ENCODE measurements at places on chromosomes 7 and 10.

- DNase-seq = no peak
Measured at GRCh38 chr10:120656107-120656506, 195.1 kb upstream of the WDR11 start.

- DNase-seq = no peak
Measured at GRCh38 chr10:75508814-75509306, 77.4 kb downstream of the LRMDA start.

DNA sequence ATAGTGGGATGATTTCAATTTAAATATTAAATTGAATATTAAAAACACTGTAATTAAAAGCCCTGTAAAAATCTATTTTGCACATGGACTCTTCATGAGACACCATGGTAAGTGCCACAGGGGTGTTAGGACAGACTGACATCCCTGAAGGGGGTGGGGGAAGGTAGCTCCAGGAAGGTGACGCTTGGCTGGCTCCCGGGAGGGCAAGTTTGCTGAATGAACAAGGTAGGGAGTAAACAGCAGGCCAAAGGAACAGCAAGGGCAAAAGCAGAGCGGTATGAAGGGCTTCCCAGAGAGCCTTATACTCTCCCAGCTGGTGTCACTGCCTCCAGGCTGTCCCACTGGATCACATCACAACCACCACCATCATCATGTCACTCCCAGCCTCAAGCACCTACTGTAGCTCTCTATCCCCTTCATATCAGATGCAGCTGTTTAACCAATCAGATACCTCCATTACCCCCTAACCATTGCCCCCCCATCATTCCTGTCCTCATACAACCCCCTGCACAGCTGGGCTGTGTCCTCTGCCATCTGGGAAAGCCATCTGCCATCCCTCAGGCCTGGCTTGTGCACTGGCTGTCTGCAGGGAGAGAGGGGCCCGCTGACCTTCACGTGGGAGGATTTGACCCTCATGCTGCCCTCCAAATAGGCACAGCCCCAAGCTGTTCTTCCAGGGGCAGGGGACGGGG lies 19.5 kb downstream of the HSPA12A start:
- DNase-seq = no peak

- no peak for DNase-seq
Measured at GRCh38 chr10:121307411-121307980, 290.7 kb downstream of the FGFR2 start.

DNA sequence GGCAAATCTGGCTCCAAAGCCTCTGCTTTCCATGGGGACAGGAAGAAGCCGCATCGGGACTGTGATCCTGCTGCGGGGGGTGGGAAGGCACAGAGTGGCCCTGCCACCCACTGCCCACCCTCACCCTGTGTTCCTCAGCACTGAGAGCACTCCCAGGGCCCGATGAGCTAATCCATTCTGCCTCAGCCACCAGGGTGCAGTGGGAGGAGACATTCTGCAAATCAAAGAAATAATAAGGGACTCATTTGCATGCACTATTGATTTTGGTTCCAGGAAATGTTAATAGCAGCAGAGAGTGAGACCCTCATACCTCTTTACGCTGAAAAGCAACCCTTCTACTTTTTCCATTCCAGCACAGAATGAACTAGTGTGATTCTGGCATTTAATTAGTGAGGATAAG lies 572.8 kb downstream of the INHBA start:
- no peak for DNase-seq

DNA sequence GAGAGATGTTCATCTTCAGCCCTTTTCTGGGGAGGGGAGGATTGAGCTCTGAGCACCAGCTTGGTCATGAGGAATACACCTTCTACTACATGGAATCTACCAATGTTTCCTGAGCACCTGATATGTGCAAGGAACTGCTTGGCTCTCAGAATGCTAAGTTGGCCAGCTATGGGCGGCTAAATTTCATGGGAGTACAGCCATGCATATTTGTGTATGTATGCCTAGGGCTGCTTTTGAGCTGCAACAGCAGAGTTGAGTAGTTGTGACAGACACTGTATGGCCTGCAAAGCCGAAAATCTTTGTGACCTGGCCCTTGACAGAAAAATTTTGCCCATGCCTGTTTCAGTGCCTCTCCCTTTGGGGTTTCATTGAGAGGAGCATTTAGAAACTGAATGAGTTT lies 44.9 kb downstream of the NPY start:
- DNase-seq = no peak

GRCh38 chr10:71840177-71840957 lies 10.7 kb downstream of the PSAP start:
- no peak for DNase-seq

DNA sequence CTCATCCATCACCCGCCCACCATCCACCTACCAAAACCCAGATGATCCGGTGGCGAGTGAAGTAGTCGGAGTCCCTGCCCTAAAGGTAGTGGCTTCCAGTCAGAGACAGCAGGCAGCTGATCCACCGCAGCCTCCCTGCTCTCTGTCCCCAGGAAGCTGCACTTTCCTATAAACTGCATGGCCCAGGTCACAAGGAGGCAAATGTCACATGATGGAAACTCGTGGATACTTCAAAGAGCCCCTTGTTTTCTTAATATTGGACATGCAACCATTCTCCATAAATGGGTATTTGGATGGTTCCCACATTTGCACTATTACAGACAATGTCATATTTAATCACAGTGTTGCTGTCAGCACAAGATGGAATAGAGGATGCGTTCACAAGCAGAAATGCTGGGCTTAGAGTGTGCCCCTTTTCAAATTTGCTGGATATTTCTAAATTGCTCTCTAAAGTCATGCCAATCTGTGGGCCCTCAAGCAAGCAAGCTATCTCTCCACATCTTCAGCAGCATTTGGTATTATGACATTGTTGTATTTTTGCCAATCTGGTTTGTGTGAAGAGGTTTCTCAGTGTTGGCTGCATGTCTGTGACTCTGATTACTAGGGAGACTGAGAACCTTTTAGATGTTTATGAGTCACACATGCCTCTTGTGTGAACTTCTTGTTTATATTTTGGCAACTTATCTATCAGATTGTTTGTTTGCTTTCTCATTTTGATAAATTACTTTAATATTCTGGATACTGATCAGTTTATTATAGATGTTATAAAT lies 822.0 kb downstream of the TNS3 start:
- no peak for DNase-seq

DNA sequence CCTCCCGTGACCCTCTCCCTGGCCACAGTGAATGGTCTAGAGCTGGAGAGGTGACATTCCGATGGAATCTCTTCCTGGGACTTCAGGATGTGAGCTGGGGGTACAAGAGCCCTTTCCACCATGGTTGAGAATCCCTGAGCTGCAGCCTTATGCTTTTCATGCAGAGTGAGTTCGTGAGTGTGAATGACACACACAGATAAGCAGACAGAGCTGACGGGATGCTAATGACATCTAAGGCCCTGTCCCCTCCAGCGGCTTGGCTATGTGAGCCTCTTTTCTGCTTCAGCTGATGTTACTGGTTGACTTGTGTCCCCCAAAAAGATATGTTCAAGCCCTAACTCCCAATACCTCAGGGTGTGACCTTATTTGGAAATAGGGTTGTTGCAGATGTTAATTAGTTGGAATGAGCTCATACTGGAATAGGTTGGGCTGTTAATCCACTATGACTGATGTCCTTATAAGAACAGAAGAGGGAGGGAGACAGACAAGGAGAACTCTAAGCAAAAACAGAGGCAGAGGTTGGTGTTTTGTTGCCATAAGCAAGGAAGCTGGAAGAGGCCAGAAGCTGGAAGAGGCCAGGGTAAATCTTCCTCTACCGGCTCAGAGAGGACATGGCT lies 111.1 kb upstream of the AFAP1L2 start:
- DNase-seq = no peak

GRCh38 chr10:22345301-22346095 lies at the start of gene SPAG6:
SPAG6 (plus strand) TSS chr10:22345496; CDS start chr10:22345612, 116 bp downstream.
- DNase-seq = peak; percentile 49

DNA sequence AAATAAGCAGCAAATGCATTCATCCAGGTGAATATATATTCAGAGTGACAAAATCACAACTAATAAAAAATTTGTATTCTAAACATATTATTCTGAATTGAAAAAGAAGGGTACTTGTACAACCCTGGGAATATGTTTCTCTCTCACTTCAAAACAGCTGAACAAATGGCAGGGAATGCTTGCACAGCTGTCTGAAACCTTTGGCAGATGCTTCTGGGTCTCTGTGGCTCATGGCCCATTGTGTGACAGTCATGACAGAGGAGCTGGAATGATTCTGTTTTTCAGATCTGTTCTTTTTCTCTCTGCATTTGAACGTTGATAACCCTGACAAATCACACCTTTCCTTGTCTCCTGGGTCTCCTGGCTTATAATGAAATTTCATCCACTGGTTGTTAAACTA lies 275.7 kb upstream of the FZD1 start:
- DNase-seq = no peak

DNA sequence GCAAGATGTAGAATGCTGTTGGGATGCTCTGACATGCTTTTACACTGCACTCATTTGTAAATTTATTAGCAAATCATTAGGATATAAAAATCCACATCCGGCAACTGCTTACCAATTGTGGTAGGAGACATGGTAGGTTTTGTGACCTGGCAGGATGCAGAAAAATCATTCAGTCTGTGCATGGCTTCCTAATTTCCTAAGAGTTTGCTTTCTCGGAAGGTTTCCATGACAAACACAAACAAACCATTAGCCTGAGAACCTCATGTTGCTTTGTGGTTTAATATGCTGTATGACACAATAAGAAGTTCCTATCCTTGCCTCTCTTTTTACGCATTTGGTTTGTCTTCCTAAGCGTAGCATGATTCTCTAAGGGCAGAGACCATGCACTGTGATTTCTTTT lies 14.7 kb upstream of the LMBR1 start:
- DNase-seq = no peak

DNA sequence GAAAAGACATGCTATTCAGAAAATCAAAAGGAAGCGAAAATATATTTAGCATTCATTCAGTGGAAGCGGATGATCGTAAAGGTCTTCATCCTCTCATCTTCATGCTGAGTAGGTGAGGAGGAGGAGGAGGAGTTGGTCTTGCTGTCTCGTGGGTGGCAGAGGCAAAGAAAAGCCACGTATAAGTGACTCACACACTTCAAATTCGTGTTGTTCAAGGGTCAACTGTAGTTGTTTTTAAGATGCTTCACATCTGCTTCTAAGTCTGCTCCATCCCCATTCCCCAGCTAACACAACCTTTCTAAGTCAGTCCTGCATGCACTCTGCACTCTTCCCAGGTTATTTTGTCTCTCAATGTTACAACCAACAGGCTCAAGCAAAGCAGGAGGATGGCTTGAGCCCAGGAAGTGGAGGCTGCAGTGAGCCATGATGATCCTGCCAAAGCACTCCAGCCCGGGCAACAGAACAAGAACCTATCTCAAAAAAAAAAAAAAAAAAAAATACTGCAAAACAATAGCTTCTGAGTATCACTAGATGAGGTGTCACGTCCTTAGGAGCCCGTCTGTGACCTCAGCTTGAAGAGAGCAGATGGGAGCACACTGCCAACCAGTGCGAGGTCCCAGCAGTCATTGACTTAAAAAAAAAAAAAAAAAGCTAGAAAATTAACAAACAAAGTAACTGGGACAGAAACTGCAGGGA lies 70.5 kb downstream of the SFMBT2 start:
- DNase-seq = no peak

DNA sequence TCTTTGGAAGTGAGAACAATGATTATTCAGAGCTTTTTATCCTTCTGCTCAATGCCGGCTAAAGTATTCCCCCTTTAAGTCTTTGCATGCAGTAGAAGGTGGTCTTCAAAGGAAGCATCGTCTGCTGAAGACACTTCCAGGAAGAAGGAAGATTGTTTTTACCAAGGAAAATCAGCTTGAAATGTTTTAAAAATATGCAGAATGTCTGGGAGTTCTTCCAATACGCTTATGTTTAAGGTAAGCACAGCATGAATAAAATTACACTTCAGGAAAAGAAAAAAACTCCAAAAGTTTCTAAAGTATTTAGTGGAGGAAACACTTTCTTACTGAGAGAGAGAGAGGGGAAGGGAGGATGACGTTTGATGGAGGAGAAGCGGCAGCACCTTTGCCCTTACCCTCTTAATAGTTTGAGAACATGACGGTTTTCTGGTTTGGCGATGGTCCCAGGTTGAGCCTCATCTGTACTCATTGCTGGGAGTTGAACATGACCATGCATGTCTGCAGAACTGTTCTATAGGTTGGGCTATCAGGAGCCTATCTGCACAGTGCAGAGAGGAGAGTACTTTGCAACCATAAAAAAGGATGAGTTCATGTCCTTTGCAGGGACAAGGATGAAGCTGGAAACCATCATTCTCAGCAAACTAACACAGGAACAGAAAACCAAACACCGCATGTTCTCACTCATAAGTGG lies 338.1 kb downstream of the ACTR3B start:
- no peak for DNase-seq

GRCh38 chr7:44394636-44395035 lies 69.2 kb upstream of the CAMK2B start:
- DNase-seq = no peak

DNA sequence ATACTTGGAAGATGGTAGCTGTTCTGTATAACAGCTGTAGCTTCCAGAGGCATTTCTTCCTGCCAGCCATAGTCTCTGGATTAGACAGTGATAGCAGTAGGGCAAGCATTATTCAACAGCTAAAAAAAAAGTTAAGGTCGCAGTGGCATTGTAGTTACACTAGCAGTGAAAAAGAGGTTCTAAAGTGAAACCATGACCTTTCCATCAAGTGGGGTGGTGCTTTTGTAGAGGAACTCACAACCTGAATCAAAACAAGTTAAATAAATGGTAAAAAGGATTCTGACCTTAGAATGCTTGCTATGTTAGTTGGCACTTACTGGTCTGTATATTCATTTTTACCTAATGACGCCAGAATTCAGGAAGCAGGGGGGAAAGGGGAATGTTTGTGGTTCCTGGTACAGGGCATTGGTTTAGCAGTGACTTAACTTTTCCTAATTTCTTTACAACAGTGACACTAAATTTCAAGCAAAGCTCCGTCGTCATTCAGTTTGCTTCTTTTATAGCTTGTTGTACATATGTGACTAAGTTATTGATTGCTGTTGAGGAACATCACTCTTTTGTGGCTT lies 55.0 kb downstream of the GBF1 start:
- no peak for DNase-seq

DNA sequence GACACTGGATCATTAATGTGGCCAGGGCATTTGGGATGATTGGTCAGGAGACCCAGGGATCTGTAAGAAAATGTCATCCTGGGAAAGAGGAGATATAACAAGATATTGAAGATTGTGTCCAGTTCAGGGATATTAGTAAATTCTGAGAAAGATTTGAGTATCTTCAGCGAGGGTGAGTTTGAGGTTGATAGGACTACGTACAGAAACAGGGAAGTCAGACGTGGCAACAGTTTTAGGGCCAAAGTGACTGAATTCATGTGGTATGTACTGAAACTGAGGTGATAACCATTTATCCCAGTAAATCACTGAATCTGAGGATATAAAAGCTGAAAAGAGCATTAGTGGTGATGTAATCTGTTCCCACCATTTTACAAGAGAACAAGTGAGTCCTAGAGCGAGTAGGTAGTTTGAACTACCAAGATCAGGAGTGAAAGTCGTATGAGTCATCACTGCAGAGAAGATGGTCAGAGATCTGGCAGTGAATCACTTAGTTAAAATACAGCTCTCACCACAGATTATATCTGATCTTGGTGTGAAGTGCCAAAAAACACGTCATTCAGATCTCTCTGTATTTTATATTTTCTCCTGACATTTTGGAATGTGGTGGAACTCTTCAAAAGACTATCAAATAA lies 220.5 kb downstream of the CDK14 start:
- peak; percentile 80 for DNase-seq

Measured in activated CD4-positive, alpha-beta T cell treated with anti-CD3 and anti-CD28 coated beads, Interleukin-2, Interleukin-4, amounts not matched to agents 100 ng/mL and 50 ng/mL, durations not matched to agents 16 hours and 8 hours (primary cell).